ENCODE measurements at places on chromosomes 7 and 10.

- DNase-seq, result no peak
Measured at GRCh38 chr7:1113548-1113885, 25.6 kb downstream of the GPER1 start.

DNA sequence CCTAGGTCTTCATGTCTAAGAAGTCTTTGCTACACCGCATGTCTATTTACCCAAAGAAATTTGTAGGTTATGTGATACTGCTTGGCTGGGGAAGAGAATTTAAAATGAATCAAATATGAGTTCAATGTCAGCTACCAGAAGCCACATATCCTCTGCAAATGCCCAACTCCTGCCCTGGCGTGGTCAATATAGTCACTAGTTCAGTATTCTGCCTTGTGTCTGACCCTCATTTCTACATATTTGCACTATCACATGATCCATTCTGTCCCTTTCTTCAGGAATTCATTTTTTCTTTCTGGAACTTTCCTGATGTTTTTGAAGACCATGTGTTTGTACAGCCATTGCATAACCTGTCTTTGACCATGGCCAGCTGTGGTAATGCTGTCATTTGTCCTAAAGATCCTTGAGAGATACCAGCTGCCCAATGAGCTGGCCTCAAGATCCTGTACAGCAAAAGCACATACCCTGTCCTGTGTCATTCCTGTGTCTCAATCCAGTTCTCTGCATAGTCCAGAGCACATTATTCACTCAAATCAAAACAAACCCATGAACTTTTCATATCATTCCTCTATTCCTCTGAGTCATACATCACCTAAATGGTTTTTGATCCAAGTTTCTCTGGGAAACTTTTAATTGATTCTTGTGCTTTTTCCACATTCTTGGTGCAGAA, 524.5 kb downstream of the PARD3 start:
- DNase-seq, result no peak

DNA sequence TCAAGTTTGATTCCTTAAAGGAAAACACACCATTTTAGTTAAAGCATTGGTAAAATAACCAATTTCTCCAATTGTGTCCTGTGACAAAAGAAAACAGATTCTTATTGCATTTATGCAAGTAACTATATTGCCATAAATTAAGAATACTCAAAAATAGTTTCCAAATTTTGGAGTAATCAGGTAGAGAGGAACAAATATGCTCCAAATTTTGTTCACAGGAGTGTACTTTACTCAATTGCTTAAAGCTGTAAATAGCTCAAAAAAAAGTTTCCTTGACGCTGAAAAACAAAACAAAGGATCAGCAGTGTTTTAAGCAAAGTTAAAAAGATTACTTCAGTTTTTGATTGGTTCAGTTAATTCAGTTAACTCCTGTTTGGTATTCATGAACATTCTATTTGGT, 52.2 kb upstream of the INHBA start:
- DNase-seq, result no peak

- no peak for DNase-seq
Measured at GRCh38 chr10:93435621-93436397, 46.3 kb downstream of the MYOF start.

GRCh38 chr7:49855281-49855980, 82.0 kb downstream of the VWC2 start:
- no peak for DNase-seq

DNA sequence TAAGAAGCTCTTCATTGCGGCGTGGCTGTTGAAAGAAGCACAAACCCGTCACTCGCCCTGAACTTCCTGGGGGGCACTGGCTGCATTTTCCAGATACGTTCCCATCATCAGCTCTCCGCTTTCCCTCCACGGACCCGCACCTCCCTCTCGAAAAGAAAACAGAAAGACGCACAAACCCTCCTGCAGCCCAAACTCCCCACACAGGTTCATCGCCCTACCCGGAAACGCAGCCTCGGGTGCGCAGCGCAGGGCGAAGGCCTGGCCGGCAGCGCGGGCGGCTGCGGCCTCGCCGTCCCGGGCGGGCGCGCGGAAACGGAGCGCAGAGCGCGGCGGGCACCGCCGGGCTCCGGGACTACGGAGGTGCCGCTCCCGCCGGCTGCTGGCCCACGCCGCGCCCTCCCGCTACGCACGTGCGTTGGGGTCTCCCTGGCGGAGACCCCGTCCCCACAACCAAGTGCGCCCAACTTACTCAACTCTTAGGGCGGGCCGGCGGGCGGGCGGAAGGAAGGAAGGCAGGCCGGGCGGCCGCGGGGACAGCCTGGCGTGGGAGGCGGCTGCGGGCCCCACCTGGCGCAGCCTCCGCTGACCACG, 822 bp downstream of the ZNF800 start:
- DNase-seq, result peak; percentile 32

- DNase-seq, result no peak
Measured at GRCh38 chr10:70186571-70186970, 16.3 kb upstream of the SAR1A start.

DNA sequence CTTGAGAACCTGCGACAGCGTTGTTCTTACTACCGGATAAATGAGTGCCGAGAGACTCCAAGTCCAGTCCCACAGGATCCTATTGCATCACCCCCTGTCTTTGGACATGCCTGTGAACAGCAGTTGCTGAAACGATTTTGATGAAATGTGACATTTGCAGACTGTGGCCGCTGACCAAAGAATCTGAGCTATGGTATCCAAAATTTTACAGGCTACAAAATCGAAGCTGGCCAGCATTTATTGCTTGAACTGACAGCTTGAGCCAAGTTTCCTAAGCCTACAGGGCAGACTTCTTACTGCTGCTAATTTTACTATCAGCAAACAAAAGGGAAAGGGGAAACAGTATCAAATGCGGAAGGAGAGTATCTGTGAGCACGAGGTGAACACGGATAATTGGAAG, 12.1 kb upstream of the NPVF start:
- no peak for DNase-seq

DNA sequence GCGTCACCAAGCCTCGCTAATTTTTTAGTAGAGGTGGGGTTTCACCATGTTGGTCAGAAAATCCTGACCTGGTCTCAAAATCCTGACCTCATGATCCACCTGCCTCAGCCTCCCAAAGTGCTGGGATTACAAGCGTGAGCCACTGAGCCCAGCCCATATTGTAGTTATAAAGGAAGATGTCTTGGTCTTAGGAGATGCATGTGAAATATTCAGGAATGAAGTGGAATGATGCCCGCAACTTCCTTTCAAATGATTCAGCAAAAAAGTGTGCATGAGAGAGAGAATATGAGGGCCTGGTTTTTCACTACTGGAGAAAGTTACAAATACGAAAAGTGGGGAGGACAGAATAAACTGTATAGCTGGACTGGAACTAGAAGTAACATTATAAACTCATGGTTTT, 15.9 kb downstream of the TMEM209 start:
- DNase-seq, result no peak

- DNase-seq, result no peak
Measured at GRCh38 chr10:50937230-50937907, 51.9 kb upstream of the A1CF start.

GRCh38 chr10:29131952-29132547, 156.8 kb upstream of the LYZL1 start:
- DNase-seq, result no peak

DNA sequence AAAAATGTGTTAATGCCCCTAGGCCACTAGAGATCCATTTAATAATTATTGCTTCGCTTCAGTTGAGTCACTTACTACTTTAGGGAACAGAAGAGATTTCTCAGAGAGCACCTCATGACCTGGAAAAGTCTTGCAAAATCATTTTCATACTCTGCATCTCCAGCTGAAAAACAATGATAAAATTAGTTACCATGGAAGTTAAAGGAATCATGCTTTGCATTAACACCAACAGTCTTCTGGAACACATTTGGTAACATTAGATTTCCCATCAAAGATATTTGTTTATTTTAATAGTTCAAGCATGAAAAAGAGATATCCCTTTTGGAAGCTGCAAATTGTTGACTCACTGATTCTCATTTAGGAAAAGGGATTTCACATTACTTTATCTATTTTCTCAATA, 1.8 kb upstream of the STEAP2 start:
- no peak for DNase-seq

- DNase-seq, result no peak
Measured at GRCh38 chr10:127358337-127358736, 161.9 kb upstream of the INSYN2A start.

GRCh38 chr10:117509573-117509972, 33.0 kb upstream of the EMX2 start:
- no peak for DNase-seq

- no peak for DNase-seq
Measured at GRCh38 chr10:74079936-74080590, 70.6 kb downstream of the AP3M1 start.

DNA sequence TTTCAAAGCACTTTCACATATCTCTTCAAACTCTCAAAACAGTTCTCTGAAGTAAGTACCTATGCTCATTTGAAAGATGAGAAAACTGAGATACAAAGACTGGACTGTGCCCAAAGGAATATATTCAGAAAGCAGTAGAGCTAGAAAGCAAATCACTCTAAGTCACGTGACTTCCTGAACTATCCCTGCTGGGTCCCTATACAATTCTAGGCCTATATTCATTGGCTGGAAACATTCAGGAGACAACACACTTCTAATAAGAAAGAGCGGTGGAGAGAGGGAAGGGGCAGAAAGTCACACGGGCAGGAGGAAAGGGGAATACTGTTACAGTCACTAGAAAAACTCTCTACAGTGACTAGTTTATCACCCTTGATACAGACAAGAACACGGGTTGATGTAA, 140.0 kb downstream of the CHCHD3 start:
- no peak for DNase-seq

DNA sequence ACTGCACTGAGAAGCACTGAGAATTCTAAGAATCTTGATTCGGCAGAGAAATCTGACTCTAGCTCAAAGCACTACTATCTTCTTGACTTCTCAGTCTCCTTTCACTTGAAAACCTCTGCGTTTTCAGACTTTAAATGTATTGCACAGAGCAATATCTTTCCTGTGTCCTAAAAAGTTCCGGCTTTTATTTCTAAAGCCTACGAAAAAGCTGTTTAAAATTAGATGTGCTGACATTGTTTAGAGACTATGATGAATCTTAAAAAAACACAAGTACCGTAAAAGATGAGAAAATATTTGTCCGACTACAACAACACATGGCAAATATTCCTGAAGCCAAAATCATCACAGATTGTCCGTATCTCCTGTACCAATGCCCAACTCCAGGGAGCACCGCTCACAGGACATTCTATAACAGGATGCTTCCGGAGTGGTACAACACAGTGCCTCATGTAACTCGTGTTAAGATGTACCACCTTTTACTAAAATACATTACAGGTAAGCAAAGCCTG, 136.9 kb downstream of the CUBN start:
- DNase-seq, result no peak

GRCh38 chr10:71496927-71497762, 100.4 kb downstream of the CDH23 start:
- no peak for DNase-seq

DNA sequence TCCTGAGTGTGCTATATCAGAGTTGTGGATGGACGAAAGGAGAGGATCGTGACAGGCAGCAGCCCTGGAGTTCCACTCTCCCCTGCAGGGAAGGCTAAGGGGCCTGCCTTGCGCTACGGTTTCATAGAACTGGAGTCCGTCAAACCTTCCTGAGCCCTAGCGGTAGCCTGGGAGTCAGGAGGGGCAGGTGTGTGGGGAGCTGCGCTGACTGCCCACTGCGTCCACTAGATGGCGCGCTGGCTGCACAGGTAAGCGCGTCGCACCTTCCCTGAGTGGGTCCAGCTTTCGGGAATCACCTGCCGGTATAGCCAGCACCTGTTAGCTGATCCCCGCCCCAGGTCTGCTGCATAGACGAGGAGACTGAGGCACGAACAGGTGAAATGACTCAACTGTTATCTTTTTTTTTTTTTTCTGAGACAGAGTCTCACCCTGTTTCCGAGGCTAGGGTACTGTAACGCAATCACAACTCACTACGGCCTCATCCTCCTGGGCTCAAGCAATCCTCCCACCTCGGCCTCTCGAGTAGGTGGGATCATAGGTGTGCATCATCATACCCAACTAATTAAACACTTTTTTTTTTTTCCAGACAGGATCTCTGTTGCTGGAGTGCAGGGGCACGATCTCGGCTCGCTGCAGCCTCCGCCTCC, 20.2 kb upstream of the BAIAP2L1 start:
- peak; percentile 41 for DNase-seq

DNA sequence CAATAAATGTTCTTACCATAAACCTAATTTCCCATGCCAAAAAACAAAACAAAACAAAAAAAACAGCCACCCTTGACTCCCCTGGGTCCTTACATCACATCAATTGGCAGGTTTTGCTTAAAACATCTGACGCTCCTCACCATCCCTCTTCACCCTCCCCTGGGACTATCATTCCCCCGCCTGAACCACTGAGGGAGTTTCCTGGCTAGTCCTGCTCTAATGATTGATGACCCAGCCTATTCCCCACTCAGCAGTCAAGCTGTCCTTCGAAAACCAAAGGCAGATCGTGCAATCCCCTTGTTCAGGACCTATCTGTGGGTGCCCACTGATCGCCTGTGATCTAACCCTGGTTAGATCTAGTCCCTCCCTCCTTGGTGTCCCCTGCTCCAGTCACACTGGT, 11.2 kb upstream of the FRMPD2 start:
- DNase-seq, result no peak

DNA sequence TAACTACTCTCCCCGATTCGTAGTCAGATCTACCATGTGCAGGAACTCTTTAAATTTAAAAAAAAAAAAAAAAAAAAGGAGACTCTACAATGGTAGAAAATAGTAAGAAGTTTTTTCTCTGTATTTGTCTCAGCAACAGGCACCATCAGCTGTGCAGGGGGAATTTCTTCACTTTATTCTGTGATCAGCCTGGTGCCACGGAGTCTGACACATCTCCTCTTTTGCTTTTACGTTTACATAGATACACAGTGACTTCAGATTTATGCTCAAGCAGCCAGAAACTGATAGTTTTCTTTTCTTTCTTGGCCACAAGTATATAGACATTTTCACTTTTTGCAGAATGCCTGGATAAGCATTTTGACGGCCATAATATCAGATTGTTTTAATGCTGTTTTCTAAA, 190.6 kb upstream of the AKR1E2 start:
- DNase-seq, result no peak

GRCh38 chr10:24444337-24444736, 235.4 kb downstream of the KIAA1217 start:
- no peak for DNase-seq

DNA sequence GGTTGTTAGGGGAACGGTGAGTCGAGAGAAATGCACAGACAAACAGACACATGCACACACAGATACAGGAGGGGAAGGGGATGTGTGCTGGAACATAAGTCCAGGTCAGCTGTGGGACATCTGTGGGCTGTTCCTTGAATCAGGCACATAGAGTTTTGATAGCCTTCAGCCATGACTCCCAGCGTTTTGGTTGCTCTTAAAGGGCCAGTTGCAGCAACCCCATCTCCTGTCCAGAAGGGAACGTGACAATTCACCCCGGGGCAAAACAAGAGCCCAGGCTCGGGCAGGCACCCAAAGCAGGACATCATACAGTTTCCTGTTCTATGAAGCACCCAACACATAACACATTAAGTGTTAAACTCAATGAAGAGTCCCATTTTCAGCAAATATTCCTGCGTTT, 9.6 kb downstream of the INSYN2A start:
- DNase-seq, result no peak

GRCh38 chr10:84360637-84361365, 32.4 kb downstream of the CCSER2 start:
- DNase-seq, result no peak
